DMS79 (cell line): ENCODE measurements at places on chromosomes 3 and 15.

GRCh38 chr15:24858737-24859601 is 95.8 kb upstream of the SNRPN start:
- DNase-seq: no peak

GRCh38 chr3:17909714-17910113 is 167.3 kb upstream of the TBC1D5 start:
- no peak for DNase-seq

DNA sequence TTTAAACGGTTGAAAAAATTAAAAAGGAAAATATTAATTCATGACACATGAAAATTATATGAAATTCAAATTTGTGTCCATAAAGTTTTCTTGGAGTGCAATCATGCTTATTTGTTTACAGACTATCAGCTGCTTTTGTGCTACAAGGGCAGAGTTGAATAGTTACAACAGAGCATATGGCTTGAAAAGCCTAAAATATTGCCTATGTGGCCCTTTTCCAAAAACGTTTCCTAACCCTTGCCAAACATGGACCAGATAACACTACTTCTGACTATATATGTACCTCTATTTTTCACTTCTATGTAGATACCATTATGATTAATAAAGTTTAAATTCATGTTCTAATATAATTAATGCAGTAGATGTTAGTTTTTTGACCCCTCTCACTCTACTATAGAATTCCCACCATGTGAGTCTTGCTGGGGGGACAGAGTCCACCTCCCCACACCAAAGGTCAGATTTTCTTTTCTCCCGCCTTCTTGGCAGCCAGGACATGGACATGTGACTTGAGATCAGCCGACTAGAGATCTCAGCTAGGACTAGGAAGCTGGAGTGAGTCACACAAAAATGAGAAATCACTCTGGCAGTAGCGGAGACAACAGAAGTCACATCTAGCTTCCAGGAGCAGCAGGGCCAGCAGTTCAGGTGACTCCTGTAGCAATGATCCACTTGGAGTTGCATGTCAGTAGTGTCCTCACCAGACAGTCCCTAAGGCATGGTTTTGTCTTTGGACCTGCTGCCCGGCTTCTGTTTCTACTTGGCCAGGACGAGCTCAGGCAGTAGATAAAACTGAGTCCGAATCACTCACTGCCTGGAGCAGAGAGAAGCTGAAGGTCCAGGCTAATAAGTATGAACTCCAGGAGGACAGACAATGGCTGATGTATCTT is 22.4 kb downstream of the CIAO2A start:
- no peak for DNase-seq

GRCh38 chr15:90957031-90957790 is 2.5 kb downstream of the RCCD1 start:
- DNase-seq: no peak

DNA sequence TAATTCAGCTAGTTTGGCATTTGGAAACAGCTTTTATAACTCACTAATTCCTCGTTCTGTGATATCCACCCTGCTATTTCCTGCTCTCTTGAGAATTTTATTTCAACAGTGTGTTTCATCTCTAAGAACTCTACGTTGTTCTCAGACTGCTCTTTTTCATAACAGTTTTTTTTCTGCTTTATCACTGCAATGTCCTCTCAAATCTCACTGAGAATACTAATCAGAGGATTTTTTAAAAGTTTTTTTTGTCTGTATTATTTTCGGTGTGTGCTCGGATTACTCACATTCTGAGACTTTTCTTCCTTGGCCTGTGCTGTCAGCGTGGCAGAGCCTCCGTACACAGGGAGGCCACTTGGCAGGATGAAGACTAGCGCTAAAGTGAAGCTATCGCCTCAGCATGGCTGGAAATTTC is 59.4 kb upstream of the NEO1 start:
- no peak for DNase-seq

GRCh38 chr15:26372706-26373105 is 400.2 kb downstream of the GABRB3 start:
- DNase-seq: no peak

GRCh38 chr3:148751461-148751860 is 53.8 kb downstream of the AGTR1 start:
- DNase-seq: no peak

DNA sequence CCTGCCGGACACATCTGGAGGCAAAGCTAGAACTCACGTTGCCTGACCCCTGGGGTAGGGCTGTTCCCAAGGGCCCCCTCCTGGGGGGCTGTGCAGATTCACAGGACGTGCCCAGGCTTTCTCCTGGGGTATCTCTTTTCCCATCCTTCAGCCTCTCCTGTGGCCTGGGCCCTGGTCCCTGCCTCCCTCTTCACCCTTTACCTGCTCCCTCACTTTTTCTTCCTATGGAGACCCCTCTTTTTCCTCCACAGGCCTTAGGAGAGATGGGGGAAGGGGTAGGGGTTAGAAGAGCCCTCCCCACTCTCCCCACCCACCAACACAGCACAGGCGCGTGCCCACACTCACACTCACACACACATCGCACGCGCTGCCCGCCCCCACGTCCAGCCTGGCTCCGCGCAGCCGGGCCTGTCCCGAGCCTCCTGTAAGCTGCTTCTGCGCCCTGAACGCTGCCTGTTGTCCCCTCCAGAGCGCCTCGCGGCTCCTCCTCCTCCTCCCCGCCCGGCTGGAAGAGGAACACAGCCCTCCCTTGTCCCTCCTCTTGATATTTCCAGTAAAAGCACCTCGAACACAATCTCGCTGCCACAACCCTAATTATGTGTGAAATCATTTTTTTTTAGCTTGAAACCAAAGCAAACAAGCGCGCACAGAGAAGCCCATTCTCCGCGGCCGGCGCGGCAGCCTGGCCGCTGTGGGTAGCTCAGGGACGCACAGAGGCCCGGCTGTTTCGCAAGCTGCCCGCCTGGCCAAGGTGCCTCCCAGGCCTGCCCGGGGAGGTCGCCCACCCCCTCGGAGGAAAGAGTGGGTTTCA is 33.9 kb upstream of the ACAN start:
- no peak for DNase-seq

DNA sequence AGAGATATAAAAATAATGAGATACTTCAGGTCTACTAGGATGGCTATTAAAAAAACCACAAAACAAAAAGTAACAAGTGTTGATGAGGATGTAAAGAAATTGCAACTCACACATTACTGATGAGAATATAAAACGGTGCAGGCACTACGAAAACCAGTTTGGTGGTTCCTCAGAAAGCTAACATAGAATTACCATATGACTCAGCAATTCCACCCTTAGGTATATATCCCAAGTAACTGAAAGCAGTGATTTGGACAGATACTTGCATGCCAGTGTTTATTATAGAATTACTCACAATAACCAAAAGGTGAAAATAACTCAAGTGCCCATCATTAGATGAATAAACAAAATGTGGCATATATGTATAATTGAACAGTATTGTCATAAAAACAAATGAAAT is 87.5 kb upstream of the MELTF start:
- no peak for DNase-seq

DNA sequence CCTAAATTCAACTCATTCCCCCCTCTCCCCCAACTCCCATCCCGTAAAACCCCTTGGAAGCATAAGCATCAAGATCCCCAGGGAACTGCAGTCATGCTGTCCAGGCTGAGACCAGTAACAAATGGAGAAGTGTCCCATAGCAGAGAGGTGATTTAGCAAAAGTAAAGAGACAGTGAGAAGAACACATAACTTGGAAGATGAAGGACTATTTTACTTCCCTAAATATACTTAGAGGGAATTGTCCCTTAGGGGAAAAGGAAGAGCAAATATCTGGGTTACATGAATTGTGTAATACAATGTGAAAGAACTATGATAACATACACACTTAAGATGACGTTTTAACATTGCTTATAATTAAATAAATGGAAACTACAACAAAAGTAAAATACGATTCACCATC is 61.6 kb upstream of the LRRFIP2 start:
- DNase-seq: no peak

- DNase-seq: no peak
These were observed 748.5 kb downstream of the ROBO1 start for GRCh38 chr3:79019137-79019923.

- no peak for DNase-seq
These were observed 43.0 kb downstream of the ABHD5 start for GRCh38 chr3:43733459-43734384.

DNA sequence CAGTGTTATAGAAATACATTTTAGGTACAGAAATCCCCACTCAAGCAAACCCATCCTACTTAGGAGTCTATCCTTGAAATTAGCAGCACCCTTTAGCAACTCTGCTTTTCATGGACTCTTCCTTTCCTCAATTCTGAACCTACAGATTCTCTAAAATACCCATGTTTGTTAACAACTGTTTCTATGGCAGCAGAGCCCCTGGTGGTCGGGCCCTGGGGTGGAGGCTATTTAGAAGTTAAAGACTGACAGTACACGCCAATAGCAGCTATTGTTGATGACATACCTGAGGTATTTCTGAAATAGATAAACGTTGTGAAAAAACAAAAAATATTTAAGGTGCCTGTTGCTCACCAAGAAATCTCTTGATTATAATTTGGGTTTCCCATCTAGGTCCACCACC is 23.4 kb upstream of the NRG4 start:
- no peak for DNase-seq

DNA sequence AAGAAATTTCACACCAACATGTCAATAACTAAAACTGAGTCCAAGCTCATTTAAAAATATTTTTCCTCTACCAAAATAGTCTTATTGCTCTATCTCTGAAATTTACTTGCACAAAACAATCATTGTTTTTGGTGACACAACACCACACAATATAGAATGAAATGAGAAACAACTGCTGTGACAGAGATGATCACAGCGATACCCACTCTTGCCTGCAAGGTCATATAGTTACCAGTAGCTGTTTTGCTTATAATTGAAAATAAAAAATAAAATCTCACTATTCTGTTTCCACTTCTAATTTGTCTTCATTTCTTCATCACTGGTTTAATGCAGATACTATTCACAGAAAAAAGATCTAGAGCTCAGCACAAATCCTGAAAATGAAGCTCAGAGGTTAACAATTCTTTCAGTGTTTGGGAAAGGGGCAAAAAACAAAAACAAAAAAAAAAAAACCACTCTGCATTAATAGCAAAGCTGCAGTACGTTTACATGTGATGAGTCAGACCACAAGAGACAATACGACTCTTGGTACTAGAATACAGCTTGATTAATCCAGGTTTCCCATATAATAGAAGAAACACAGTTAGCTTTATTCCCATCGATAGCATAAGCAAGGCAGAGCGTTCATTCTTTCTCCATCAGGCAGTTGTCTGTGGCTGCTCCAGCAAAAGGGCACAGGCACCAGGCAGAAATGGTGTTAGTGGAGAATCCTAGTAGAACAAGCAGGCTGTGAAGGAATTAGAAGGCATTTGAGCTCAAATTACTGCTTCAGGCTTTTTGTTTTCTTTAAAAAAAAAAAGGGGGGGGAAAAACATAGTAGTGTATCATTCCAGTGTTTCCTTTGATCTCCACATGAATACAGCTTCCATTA is 773 bp downstream of the ANKRD28 start:
- DNase-seq: no peak

GRCh38 chr3:55538158-55538557 is 51.1 kb upstream of the WNT5A start:
- DNase-seq: no peak

- no peak for DNase-seq
These were observed 48.5 kb downstream of the USP13 start for GRCh38 chr3:179701176-179701827.

DNA sequence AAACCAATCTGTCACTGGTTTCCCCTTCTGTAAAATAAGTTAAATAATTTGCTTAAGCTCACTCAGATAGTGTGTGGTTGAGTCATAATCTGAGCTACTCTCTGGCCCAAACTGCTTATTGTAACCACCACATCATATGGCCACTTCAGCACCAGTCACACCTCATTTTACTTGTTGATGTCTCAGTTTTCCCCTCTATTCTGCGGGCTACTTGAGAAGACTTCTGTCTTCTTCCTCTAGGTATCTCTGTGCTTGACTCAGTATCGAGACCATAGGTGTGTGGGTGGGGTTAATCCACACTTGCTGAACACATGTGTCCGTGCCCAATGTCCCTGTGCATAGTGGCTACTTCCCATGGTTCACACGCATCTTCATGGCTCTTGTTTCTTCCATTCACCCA is 32.9 kb downstream of the CRYGS start:
- DNase-seq: no peak

GRCh38 chr15:82301296-82302016 is 38.8 kb downstream of the SAXO2 start:
- DNase-seq: no peak

DNA sequence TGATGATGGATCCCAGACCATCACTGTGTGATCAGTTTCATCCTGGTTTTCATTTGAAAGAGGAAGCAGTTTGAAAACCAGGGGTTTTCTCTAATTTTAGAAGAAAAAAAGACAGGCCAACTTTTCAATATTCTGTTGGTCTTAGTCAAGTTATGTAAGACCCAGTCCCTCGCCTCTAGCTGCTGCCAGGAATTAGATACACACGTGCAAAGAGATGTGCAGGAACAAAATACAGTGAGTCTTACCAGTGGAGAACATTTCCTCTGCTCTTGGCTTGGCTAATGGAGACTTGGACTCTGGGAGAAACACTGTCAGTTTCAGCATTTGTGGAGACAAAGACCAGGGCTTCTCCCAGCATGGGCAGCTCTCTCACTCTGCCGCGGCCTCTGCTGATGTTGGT is 214.9 kb upstream of the C2CD4B start:
- DNase-seq: no peak

GRCh38 chr3:180383332-180384020 is 218.5 kb upstream of the TTC14 start:
- DNase-seq: no peak

DNA sequence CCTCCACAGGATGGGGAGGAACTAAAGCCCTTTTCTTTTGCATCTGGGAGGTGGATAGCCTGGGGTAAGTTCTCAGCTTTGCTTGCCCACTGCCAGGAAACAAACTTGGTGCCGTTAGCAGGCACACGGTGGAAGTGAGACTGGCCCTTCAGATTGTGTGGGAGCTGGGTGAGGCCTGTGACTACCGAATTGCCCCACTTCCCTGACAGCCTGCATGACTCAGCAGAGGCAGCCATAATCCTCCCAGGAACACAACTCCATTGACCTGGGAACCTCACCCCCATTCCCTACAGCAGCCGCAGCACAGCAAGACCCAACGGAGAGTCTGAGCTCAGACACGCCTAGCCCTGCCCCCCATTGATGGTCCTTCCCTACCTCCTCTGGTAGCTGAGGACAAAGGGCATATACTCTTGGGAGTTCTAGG is 282.6 kb downstream of the KLF13 start:
- DNase-seq: no peak

GRCh38 chr3:111863942-111864694 is 5.1 kb downstream of the PHLDB2 start:
- DNase-seq: no peak

DNA sequence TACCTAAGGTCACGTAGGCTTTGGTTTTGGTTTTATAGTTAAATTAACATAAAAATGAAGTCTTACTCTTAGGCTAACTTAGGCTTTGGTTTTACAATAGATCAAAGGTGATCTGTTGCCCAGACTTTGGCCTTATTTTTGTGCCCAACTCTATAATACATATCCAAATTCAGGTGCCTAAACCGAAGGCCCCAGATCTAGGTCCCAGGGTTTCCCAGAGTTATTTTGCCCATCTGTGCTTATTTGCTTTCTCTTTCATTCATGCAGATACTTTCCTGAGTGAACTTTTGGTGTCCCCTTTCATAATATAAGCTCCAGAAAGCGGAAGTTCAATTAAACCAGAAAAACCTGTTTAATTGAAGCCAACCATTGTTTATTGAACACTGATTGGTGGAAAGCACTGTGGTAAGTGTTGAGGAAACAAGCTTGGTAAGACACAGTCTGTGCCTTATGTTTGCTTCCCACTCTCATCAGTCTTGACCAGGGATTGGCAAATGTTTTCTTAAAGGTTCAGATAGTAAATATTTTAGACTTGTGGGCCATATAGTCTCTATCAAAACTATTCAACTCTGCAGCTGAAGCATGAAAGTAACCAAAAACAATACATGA is 209.7 kb downstream of the WDR72 start:
- peak; percentile 7 for DNase-seq

GRCh38 chr3:112353365-112353764 is 20.4 kb downstream of the CD200 start:
- no peak for DNase-seq
